ENCODE measurements at places on chromosomes 1 and 21.

GRCh38 chr1:1629430-1630190, 2.4 kb upstream of the MMP23B start:
- DNase-seq = no peak

DNA sequence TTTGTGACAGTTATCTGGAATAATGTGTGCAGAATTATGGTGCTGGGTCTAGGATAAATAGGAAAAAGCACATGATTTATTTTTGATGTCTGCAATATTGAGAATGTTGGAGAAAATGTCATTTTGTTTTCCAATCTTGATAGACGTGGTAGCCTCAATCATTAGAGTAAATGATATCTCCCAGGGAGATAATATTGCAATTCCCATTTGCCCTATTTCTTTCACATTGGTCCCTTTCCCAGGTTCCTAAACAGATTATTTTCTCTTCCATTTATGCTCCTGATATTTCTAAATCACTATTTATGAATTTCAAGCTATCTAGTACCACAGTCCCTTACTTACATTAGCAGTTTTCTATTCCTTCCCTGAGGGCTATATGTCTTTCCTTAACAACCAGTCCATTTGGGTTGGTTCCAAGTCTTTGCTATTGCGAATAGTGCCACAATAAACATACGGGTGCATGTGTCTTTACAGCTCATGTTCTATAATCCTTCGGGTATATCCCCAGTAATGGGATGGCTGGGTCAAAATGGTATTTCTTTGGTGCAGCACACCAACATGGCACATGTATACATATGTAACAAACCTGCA, 447.3 kb downstream of the PLA2G4A start:
- DNase-seq = no peak

GRCh38 chr1:182670032-182670749, 14.2 kb downstream of the RGS8 start:
- no peak for DNase-seq

- DNase-seq = no peak
These were observed 9.6 kb upstream of the ADORA1 start for GRCh38 chr1:203117611-203118575.

- DNase-seq = no peak
These were observed 18.7 kb downstream of the TRMT13 start for GRCh38 chr1:100151679-100152078.

DNA sequence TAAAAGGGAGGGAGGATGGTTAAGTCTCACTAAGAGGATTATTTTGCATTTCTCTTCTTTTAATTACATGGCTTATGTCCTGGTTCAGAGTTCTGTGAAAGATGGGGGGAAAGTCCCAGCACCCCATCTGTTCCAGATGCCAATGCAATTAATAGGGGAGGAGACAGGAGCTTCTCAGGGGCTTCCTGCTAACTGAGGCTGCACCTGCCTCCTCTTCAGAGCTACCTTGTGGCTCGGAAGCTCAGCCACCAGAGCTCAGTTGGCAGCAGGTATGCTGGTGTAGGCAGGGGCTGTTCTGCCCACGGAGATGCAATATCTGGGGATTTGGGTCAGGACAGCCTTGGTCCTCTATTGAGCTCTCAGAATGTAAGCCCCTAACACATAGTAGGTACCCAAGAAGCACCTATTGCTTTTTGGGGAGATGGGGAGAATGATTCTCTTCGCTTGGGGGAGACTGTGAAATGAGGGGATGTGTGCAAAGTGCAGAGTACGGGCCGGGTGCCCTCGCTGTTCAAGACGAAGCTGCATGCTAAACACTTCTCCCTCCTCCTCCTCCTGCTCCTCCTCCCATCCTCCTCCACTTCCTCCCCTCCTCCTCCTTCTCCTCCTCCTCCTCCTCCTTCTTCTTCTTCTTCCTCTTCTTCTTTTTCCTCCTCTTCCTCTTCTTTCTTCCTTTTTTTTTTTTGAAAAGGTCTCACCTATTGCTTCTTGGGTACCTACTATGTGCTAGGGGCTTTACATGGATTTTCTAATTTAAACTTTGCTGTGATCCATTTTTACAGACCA, 279.0 kb downstream of the PTPRU start:
- no peak for DNase-seq

DNA sequence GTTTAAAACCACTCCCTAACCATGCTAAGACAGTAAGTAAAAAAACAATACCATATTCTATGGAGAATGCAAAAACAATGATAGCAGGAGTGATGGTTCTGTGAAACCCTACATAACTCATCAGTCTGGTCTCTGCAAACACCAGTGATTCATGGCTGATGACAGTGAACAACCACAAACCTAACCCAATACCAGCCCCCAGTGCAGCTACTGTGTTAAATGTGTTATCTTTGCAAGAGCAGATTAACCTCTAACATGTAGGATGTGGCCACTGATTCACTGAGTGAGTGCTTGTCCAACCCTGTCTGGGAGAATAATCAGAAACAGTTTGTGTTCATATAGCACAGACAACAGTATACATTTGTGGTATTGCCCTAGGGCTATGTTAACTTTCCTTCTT, 100.2 kb upstream of the COG2 start:
- no peak for DNase-seq

DNA sequence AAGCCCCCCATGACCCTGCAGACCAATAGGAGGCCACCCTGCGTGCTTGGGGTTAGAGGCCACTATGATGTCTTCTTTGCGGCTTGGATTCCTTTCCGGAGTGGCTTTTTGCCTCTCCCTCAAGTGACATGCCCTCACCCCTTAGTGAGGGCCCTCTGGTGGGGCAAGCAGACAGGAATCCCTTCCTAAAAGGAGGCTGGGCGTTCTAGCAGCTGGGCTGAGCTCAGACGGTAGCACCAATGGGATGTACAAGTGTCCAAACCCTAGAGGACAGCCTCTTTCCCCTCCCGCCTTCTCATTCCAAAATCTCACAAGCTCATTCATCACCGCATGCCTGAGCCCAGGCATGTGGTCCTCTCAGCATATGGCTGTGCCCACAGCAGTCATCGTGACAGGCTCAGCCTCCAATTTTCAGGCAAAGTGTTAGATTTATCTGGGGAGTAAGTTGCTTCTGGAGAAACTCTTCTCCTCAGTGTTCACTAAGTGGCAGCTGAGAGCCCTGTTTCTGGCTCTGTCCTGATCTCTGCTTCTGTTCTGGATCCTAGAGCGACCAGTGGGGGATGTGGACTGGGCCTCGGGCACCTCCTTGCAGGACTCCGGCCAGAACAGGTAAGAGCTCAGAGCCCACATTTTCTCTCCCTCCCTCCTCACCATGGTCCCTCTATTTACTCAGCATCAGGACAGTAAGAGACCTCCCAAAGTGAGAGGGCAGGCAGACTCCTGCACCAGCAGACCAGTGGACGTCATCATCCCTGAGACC, 4.8 kb downstream of the KIAA1614 start:
- DNase-seq = no peak

GRCh38 chr1:115547696-115548095, 94.1 kb upstream of the VANGL1 start:
- DNase-seq = no peak

- DNase-seq = no peak
These were observed 245.3 kb downstream of the CTH start for GRCh38 chr1:70656361-70656760.

- DNase-seq = no peak
These were observed 212.5 kb downstream of the TOMM20 start for GRCh38 chr1:234915924-234916675.

DNA sequence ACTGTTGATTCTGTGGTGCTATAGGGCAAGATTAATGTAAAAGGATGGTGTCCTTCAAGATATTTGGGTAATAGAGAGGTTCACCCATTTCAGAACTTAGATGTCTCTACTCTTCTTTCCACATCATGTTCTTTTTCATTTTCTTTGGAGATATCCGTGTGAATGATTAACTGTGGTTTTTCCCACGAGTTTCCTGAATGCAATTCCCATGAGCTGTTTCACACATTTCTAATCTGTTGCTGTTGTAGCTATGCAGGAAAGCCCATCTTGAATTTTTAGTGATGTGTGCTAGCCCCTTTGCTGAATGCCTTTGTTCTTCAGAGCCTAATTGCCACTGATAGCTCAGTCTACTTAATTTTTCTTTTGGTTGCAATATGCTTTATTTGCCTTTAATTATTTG, 27.6 kb downstream of the SNX27 start:
- DNase-seq = no peak

DNA sequence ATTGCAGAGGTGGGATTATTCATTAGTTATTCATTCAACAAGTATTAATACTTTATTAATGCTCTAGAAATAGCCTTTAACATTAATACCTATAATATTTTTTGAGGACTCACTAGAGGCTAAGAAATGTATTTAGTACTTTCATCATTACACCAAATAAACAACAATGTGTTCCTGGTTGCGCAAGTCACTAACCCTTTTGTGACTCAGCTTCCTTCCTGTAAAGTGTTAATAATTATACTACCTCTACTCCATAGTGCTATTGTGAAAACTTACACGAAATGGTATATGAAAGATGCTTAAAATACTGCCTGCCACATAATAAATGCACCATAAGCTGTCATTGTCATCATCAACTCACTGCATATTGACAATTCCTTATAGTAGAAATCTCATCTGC, 431.0 kb downstream of the DPYD start:
- DNase-seq = no peak

DNA sequence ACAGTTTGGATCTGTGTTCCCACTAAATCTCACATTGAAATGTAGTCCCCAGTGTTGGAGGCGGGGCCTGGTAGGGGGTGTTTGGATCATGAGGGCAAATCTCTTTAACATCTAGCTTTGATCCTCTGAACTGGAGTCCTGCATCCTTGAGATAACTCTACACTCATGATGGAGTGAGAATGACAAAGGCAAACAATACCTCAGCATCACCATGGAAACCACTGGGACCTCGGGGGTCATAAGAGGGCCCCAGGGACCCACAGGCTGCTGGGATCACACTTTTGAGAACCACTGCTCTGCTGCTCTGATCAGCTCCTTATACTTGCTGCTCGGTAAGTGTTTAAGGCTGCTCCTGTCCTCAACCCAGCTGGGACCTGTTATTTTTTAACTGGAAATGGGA, 13.4 kb upstream of the OBSCN start:
- no peak for DNase-seq

DNA sequence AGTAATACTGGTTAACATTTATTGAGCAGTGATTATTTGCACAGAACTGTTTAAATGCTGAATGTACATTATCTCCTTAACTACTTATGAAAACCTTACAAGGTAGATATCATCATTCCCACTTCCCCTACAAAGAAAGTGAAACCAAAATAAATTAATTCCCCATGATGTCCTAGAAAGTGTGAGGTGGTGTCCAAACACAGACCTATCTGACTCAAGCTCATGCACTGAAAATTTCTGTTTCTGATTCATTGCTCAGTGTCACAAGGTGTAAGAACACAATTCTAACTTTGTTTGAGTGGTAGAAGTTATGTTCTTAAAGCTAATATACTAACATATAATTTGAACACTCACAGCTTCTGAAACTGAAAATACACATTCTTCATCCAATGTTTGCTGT, 178.7 kb downstream of the MRPL39 start:
- no peak for DNase-seq

DNA sequence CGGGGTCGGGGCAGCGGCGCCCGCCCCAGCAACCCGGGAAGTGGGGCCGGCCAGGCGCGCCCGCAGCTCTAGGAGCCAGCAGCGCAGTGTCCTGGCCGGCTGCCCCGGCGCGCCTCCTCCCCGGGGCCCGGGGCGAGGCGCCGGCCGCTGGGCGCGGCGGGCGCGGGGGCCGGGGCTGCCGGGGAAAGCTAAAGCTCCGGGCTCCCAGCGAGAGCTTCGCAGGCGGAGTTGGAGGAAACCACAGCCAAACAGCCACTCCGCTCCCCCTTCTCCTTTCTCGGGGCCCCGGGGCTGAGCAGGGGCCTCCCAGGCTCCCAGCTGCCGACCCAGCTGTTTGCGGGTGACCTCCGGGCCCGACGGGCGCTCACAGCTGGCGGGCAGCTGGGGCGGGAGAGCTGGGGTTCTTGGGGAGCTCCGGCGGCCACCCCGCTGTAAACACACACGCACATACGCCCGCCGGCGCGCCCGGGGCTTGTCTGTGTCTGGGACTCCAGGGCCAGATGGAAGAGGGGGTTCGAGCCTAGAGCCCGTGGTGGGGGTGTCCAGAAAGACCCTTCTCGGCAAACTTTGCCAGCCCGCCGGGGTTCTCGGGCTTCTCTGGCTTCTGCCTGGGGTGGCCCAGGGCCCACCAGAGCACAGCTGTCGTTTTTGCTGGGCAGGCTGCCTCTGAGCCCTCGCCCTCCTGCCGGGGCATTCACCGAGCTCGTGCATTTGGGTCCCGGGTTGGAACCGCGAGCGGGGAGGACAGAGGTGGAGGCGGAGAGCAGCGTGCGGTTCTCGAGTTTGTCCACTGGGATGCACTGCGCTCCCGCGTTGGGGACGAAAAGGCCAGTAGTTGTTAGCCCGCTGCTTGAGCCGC, 1.5 kb downstream of the AJAP1 start:
- DNase-seq = no peak

- DNase-seq = peak; percentile 94
These were observed 409 bp upstream of the HOOK1 start for GRCh38 chr1:59814180-59814900.

DNA sequence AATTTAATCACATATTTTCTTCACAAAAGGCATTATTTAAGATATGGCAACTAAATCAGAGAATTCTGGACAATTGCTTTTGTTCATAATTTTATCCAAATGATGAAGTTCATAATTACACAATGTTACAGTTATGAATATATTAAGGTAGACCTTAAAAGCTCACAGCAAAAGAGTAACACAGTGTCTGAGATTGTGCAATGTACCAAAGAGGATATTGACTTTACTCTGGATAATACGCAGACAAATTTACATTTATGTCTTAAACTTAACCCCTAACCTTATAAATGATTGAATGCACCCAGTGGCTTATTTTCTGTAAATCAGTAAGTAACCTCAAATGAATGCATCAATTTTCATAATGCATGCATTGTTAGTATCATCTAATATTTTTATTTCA, 216.2 kb upstream of the SAMSN1 start:
- DNase-seq = no peak

All from cortex of kidney (tissue), 1 donor.